Activated CD4-positive, alpha-beta T cell treated with anti-CD3 and anti-CD28 coated beads, Interleukin-2, amount 10 ng/mL, durations not matched to agents 7 days and 5 days (primary cell): ENCODE measurements at places on chromosomes 3 and 15. TPM values are rescaled to one million over a fixed set of nuclear protein-coding genes. Genes with fewer than 3 reads are reported as not detected.

GRCh38 chr3:189304465-189305351 lies 132.9 kb downstream of the TPRG1 start:
- no peaks in the 10 kb centered on the region for H3K27me3 ChIP-seq
- peaks cover 18% of the 10 kb centered on the region for H3K36me3 ChIP-seq
- H3K27ac ChIP-seq = peak overlapping the region; percentile 85
- no peak for DNase-seq
- H3K4me3 ChIP-seq = no peak overlapping the region

- H3K27me3 ChIP-seq = peaks cover 9% of the 10 kb centered on the region
- no peak overlapping the region for H3K27ac ChIP-seq
- no peak overlapping the region for H3K4me3 ChIP-seq
- H3K36me3 ChIP-seq = no peaks in the 10 kb centered on the region
- no peaks in the 10 kb centered on the region for H3K4me1 ChIP-seq
Observed at GRCh38 chr3:192930577-192930976, 12.9 kb upstream of the MB21D2 start.

DNA sequence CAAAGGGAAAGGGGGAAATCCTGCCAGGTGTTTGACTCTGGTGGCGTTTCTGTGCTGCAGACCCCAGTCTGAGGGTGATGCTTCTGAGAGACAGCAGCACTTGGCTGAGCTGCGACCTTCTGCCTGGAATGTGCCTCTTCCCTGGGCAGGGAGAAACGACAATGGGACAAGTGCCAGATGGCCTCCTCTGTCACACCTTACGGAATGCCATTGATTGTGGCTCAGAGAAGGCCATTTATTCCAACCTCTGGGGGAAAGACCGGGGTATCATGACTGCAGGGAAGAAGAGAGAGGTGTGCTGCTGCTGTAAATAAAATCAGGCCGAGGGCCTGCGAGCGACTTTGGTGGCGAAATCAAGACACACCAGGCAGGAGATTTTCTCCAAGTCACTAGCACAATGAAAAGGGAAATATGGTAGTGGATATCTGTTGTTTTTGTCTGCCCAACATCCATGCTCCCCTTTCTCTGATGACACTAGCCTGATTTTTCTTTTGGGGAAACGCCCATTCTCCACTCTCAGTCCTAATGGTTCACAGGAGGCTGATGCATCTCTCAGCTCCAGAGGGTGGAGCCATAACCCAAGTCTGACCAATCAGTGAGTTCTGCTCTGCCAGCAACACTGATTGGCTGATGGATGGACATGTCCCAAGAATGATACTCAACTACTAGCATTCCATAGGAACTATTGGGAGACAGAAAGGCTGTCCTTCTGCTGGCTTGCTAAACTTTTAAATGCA lies 336.1 kb downstream of the FOXP1 start:
- H3K27me3 ChIP-seq = no peaks in the 10 kb centered on the region
- peaks cover 2% of the 10 kb centered on the region for H3K4me1 ChIP-seq
- H3K27ac ChIP-seq = peak overlapping the region; percentile 2
- H3K36me3 ChIP-seq = peaks cover 3% of the 10 kb centered on the region

DNA sequence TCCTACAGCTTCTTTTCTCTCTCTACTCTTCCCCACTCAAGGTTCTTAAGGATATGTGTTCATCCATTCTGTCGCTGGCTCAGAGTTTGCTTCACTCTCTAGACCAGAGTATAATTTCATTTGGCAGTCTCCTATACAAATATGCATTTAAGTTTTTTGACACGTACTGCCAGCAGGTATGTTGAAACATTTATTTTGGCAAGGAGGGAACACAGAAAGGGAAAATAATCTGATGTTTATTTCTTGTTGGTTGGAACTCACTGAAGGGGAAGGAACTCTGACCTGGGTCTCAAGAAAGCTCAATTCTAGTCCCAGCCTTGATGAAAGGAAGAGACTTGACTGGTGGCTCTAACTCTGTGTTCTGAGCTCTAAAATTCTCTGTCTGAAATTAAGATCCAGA lies 21.6 kb downstream of the FANCD2 start:
- peaks cover 2% of the 10 kb centered on the region for H3K27me3 ChIP-seq
- H3K4me1 ChIP-seq = no peaks in the 10 kb centered on the region
- no peak overlapping the region for H3K27ac ChIP-seq
- no peak for DNase-seq

- H3K4me3 ChIP-seq = no peak overlapping the region
- no peaks in the 10 kb centered on the region for H3K27me3 ChIP-seq
- no peak for DNase-seq
- H3K36me3 ChIP-seq = no peaks in the 10 kb centered on the region
- no peaks in the 10 kb centered on the region for H3K4me1 ChIP-seq
Observed at GRCh38 chr3:147318900-147319299, 87.4 kb downstream of the ZIC4 start.

GRCh38 chr3:7740458-7740857 lies 761.2 kb upstream of the LMCD1 start:
- no peaks in the 10 kb centered on the region for H3K4me1 ChIP-seq
- no peaks in the 10 kb centered on the region for H3K36me3 ChIP-seq
- no peak overlapping the region for H3K4me3 ChIP-seq
- H3K27me3 ChIP-seq = no peaks in the 10 kb centered on the region

DNA sequence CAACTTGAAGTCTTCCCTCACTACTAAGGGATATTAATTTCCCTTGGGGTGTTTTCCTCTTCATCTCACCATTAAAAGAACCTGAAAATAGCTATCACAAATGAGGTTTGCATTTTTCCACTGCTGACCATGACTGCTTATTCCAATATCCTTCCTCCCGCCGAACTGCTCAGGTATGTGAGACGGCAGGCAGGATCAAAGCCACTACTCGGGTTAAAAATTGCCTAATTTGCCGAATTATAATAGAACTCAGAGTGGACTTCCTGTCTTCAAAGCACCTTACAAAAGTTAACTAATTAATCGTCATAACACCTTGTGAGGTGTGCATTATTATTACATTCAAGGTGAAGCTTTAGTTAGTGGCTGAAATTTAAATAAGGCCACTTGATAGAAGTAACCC lies 655.2 kb upstream of the ADAMTS9 start:
- no peak overlapping the region for H3K27ac ChIP-seq
- DNase-seq = no peak
- no peaks in the 10 kb centered on the region for H3K27me3 ChIP-seq
- no peak overlapping the region for H3K4me3 ChIP-seq
- no peaks in the 10 kb centered on the region for H3K4me1 ChIP-seq

DNA sequence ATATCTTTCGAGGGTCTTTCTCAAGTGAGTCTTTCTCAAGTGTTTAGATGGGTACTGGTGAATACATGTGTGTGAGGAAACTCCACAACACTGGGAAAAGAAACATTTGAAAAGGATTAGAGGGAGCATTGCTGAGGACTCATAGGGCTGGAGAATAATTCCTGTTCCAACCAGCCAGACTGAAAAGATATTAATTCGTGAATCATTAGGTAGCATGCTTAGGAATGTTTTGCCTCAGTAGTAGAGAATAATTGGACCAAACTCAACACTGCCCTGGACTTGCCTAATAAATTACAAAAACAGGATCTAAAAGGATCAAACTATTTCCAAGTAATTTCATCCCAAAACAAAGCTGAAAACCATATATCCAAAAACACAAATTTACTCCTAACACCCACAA lies 17.3 kb downstream of the PP2D1 start:
- peaks cover 3% of the 10 kb centered on the region for H3K36me3 ChIP-seq
- H3K27ac ChIP-seq = no peak overlapping the region
- H3K27me3 ChIP-seq = no peaks in the 10 kb centered on the region

- H3K36me3 ChIP-seq = no peaks in the 10 kb centered on the region
- DNase-seq = no peak
- H3K27ac ChIP-seq = no peak overlapping the region
- H3K4me1 ChIP-seq = peaks cover 8% of the 10 kb centered on the region
- peaks cover 13% of the 10 kb centered on the region for H3K27me3 ChIP-seq
- H3K4me3 ChIP-seq = no peak overlapping the region
Observed at GRCh38 chr3:126538316-126538715, 14.4 kb downstream of the CHST13 start.

DNA sequence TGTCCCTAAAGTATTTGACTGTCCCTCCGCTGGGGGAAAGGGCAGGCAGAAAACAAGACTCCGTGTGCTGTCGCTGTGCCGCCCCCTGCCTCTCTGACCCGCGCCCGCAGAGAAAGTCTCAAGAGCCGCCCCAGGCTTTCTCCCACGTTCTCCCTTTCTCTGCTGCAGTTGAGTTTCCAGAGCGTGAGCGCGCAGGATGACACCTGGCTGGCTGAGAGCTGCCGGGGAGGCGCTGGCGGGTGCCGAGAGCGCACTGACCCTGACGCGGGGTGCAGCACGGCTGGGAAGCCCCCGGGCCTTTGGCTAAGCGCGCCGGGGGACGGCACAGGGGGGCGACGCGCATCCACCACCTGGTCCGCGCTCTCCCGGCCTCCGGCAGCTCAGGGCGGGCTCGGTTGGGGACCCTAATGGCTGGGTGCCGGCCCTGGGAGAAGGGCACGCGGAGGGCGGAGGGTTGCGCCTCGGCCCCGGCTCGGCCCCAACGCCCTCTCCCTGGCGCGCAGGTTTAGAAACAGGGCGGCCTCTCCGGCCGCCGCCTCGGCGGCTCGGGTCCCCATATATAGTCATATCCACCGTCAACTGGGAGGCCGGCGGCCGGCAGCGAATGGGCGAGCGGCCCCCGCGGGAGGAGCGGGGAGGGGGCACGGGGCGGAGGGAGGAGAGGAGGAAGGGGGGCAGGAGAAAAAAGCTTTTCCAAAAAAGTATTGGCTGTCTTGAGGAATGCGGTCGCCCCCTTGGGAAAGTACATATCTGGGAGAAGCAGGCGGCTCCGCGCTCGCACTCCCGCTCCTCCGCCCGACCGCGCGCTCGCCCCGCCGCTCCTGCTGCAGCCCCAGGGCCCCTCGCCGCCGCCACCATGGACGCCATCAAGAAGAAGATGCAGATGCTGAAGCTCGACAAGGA lies at the start of gene TPM1:
TSS of gene TPM1 (plus strand) at position 774 of the 903 bp plus-strand sequence. CDS start at position 857, 83 bp downstream.
- H3K4me1 ChIP-seq = peaks cover 6% of the 10 kb centered on the region
- H3K27ac ChIP-seq = no peak within 1 kb of the TSS
- peaks cover 85% of the 10 kb centered on the region for H3K27me3 ChIP-seq
- no peaks in the 10 kb centered on the region for H3K36me3 ChIP-seq
- H3K4me3 ChIP-seq = peak within 1 kb of the TSS; percentile 59

- no peak overlapping the region for H3K27ac ChIP-seq
- no peaks in the 10 kb centered on the region for H3K27me3 ChIP-seq
- H3K4me1 ChIP-seq = peaks cover 32% of the 10 kb centered on the region
- H3K36me3 ChIP-seq = peaks cover 17% of the 10 kb centered on the region
- no peak for DNase-seq
Observed at GRCh38 chr3:188280627-188281026, 126.7 kb downstream of the LPP start.

DNA sequence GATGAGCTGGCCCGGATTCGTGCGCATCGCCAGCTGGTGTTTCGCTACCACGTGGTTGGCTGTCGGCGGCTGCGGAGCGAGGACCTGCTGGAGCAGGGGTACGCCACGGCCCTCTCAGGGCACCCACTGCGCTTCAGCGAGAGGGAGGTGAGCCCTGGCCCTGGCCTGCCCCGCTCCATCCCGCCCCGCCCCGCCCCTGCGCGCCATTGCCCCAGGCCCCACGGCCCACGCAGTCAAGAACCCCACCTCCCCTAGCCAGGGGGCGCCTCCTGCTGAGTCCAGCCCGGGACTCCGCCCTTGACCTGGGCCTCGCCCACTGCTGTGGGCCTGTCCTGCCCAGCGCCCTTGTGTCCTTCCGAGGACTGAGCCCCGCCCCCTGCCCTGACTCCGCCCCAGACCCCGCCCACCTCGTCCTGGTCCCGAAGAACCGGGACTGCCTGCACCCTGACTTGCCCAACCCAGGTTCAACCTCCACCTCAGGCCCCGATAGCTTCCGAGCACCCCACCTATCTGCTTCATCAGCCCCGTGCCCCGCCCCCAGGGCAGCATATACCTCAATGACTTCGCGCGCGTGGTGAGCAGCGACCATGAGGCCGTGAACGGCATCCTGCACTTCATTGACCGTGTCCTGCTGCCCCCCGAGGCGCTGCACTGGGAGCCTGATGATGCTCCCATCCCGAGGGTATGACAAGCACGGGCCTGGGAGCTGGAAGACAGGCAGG lies 14.8 kb downstream of the NT5DC2 start:
- no peaks in the 10 kb centered on the region for H3K27me3 ChIP-seq
- DNase-seq = no peak
- H3K4me1 ChIP-seq = no peaks in the 10 kb centered on the region
- no peak overlapping the region for H3K27ac ChIP-seq

DNA sequence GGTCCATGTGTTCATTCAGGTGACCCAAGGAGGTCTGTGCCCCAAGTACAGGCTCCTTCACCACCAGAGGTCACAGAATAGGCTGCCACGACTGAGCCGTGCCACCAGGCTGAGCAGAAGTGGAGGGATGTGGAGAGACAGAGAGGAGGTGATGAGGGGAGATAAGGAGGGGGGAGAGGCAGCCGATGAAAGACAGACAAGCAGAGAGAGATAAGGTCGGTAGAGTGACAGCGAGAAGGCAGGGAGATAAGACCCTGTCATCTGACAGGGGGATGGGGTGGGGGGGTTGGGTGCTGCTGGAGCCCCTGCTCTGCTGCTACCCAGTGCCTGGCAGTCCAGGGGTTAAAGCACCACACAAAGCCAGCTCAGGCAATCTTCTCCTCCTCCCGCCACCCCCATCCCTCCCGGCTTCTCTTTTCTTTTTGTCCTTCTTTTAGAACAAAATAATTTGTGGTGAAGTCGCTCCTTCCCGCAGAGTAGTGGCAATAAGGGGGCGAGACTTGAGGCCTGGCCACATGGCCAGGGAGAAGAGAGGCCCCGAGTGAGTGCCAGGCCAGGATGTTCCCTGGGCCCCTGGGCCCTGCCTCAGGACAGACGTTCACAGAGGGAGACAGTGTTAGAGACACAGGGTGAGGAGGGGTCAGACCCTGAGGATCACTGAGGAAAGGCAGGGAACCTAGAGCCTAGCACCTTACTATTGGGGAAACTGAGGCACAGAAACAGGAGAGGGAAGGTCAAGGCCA lies 67.9 kb downstream of the CACNA2D2 start:
- DNase-seq = no peak
- no peaks in the 10 kb centered on the region for H3K36me3 ChIP-seq
- no peaks in the 10 kb centered on the region for H3K27me3 ChIP-seq
- no peak overlapping the region for H3K4me3 ChIP-seq
- H3K27ac ChIP-seq = no peak overlapping the region

DNA sequence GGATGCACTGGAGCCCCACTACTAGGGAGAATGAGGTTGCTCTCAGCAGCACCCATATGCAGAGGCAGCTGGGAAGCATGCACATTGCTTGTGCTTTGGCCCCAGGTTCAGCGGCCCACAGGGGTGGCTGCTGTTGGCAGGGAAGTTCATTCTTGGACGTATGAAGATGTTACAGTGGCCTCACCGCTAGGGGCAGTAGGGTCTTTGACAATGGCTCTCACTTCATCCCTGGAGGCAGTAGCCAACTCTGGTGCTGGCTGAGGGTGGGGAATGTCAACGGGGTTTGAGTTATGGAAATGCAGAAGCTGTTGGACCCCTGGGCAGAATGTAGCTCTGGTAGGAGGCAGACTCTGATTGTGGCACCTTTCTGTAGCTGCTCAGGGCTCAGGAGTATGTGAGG lies 279.9 kb downstream of the SCAPER start:
- DNase-seq = no peak
- H3K4me3 ChIP-seq = no peak overlapping the region

GRCh38 chr3:107943786-107944523 lies 146.9 kb downstream of the CD47 start:
- no peaks in the 10 kb centered on the region for H3K27me3 ChIP-seq
- H3K36me3 ChIP-seq = no peaks in the 10 kb centered on the region
- no peak overlapping the region for H3K27ac ChIP-seq
- no peak for DNase-seq

The SPCS1 gene
- total RNA-seq = 97.0 TPM

The PAK6 gene
- 0.35 TPM for total RNA-seq

The PLSCR2 gene
- not detected for total RNA-seq

The CDHR4 gene
- not detected for total RNA-seq

The ZDHHC19 gene
- not detected for total RNA-seq

The AADACL2 gene
- total RNA-seq = not detected

The RHOV gene
- total RNA-seq = not detected

The MRPL46 gene
- 26.0 TPM for total RNA-seq
